ENCODE measurements at places on chromosomes 1 and 21.

GRCh38 chr1:118504221-118504644, 319.2 kb upstream of the SPAG17 start:
- no peak for DNase-seq

GRCh38 chr1:38776466-38777065, 83.0 kb downstream of the RRAGC start:
- DNase-seq, result no peak

DNA sequence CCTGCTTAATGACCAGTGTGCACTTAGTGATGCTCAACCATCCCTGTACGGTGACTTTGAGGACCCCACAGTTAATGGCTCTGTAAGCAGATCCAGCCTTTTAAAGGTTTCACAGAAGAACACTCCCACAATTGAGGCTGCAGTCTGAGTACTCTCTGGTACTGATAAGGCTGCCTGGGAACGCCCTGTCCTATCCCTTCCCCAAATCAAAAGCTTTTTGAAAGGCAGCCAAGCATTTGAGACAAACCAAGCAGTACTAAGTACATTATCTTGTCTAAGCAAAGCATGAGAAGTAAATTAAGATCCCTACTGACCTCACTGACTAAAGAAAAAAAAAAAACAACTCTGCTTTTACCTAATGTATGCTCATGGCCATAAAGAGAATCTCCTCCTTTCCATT, 60.7 kb downstream of the SH3GLB1 start:
- no peak for DNase-seq

- DNase-seq, result no peak
Observed at GRCh38 chr1:203167026-203167912, 8.4 kb downstream of the MYBPH start.

- no peak for DNase-seq
Observed at GRCh38 chr1:91854852-91855534, 31.0 kb downstream of the TGFBR3 start.

Data from stimulated activated CD4-positive, alpha-beta T cell treated with anti-CD3 and anti-CD28 coated beads, Interleukin-4, amount 100 ng/mL, for 4 hours (primary cell).